Glutamatergic neuron (in vitro differentiated cells): ENCODE measurements at places on chromosomes 13 and 19. TPM values are rescaled to one million over a fixed set of nuclear protein-coding genes. Genes with fewer than 3 reads are reported as not detected.

Gene MBD3L3
- total RNA-seq: 1.3 TPM

Gene ZNF471
- 18.7 TPM for total RNA-seq

Gene SOX1
- total RNA-seq: 0.76 TPM

Gene NKPD1
- 1.2 TPM for total RNA-seq

Gene PRTN3
- total RNA-seq: not detected

Gene IGSF23
- not detected for total RNA-seq

Gene ICAM3
- 2.0 TPM for total RNA-seq

Gene FIZ1
- 26.0 TPM for total RNA-seq

Gene MBD3L2
- 1.5 TPM for total RNA-seq

- no peak overlapping the region for H3K27ac ChIP-seq
- H3K36me3 ChIP-seq: no peaks in the 10 kb centered on the region
- H3K4me3 ChIP-seq: no peak overlapping the region
- DNase-seq: no peak
- H3K27me3 ChIP-seq: no peaks in the 10 kb centered on the region
Measured at GRCh38 chr19:13036366-13036976, 41.2 kb downstream of the NFIX start.

- no peak for DNase-seq
- peaks cover 25% of the 10 kb centered on the region for H3K4me1 ChIP-seq
Measured at GRCh38 chr13:33544308-33544707, 258.8 kb upstream of the STARD13 start.

DNA sequence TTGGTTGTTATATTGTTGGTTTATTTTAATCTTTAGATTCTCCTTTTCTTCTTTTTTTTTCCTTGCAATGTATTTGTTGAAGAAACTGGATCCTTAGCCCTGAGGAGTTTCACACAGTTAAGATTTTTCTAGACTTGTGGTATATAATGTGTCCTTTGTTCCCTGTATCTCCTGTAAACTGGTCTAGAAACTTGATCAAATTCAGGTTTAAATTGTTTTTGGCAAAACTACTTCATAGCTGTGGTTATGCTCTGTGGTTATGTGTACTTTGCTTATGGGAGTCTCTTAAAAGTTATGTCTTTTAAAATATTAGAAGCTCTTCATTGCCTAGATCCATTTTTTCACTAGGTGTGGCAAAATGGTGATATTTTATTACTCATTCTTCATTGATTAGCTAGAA is 3.7 kb upstream of the MTRF1 start:
- DNase-seq: no peak
- no peak overlapping the region for H3K4me3 ChIP-seq
- H3K36me3 ChIP-seq: peaks cover 8% of the 10 kb centered on the region
- no peaks in the 10 kb centered on the region for H3K4me1 ChIP-seq
- H3K27me3 ChIP-seq: peaks cover 1% of the 10 kb centered on the region

GRCh38 chr13:102530751-102531150 is 66.0 kb upstream of the TPP2 start:
- DNase-seq: no peak
- H3K27ac ChIP-seq: no peak overlapping the region
- no peak overlapping the region for H3K4me3 ChIP-seq
- H3K27me3 ChIP-seq: peaks cover 1% of the 10 kb centered on the region
- H3K36me3 ChIP-seq: no peaks in the 10 kb centered on the region
- H3K4me1 ChIP-seq: no peaks in the 10 kb centered on the region

GRCh38 chr19:38713227-38713649 is 31.0 kb downstream of the CAPN12 start:
- no peak overlapping the region for H3K4me3 ChIP-seq
- H3K27ac ChIP-seq: peak overlapping the region; percentile 43
- DNase-seq: no peak
- peaks cover 10% of the 10 kb centered on the region for H3K27me3 ChIP-seq

DNA sequence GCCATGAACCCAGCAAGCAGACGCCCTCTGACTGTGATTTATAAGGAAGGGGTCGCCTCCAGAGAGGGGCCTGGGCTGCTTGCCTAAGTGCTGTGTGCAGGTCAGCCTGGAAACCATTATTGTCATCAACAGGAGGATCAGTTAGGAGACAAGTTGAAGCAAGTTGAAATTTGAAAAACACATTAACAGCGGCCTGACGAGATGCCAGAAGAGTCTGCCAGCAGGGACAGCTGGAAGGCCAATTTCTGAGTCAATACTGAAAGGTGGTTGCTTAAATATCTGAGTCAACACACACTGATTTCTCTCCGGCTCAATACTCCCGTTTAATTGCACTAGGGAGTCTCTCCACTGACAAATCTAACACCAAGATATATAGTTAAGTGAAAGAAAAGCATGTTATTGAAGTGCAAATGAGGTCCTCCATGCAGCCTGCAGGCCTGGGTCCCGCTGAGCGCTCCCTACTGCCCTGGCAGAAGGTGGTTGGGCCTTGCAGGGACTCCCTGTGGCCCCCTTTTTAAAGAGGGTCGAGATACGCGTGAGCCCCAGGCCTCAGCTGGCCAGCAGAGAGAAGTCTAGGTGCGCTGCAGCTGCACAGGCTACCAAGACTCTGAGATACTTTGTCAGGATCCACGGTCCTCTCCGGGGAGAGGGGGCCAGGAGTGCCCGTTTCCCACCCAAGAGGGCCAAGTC is 91.1 kb downstream of the RNASEH2B start:
- DNase-seq: no peak
- peaks cover 43% of the 10 kb centered on the region for H3K4me1 ChIP-seq
- H3K36me3 ChIP-seq: no peaks in the 10 kb centered on the region
- no peak overlapping the region for H3K27ac ChIP-seq
- peaks cover 6% of the 10 kb centered on the region for H3K27me3 ChIP-seq

GRCh38 chr13:38657191-38657590 is 29.7 kb upstream of the FREM2 start:
- H3K27ac ChIP-seq: no peak overlapping the region
- no peak for DNase-seq
- H3K4me3 ChIP-seq: no peak overlapping the region
- H3K27me3 ChIP-seq: peaks cover 2% of the 10 kb centered on the region

DNA sequence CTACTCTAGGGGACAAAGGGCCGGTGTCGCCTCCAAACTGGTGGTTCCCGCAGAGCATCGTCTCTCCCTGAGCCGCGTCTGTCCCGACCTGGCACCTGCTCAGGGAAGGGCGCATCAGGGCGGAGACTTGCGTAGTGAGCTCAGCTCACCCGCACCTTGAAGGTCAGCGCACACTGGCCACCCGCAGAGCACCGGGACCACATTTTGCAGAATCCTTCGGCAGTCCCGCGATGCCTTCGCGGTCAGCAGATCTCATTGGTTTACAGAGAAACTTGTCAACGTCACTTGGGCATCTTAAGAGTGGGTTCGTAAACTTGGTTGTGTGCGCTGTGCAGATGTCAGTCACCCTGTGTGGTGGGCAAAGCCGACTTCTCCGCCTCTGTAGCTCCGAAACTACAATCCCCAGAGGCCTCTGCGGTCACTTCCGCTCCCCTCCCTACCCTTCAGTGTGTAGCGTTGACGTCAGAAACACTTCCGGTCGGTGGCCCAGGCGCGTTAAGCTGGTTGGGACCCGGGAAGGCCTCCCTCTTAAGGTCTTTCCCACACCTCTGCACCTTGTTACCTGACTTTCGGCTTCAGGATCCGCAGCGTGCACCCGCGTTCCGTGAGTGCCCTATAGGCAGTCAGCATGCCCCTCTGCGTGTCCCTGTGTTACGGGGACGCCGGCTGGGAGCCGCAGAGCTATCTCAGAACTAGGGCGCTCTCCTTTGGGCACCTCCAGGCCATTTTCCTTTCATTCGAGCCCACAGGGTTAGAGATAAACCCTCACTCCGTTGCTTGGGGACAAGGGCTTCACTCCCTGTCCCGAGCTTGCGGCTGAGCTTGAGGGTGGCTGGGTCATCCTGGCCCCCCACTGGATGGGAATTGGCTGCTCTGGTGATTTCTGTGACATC is 36.5 kb upstream of the ZNF527 start:
- peak overlapping the region; percentile 93 for H3K27ac ChIP-seq
- H3K27me3 ChIP-seq: peaks cover 1% of the 10 kb centered on the region
- H3K36me3 ChIP-seq: peaks cover 11% of the 10 kb centered on the region
- peak overlapping the region; percentile 98 for H3K4me3 ChIP-seq
- H3K4me1 ChIP-seq: peaks cover 5% of the 10 kb centered on the region

- H3K4me1 ChIP-seq: peaks cover 6% of the 10 kb centered on the region
- H3K36me3 ChIP-seq: no peaks in the 10 kb centered on the region
- no peak overlapping the region for H3K27ac ChIP-seq
- peaks cover 10% of the 10 kb centered on the region for H3K27me3 ChIP-seq
Measured at GRCh38 chr19:4301590-4302242, 473 bp downstream of the TMIGD2 start.

- peaks cover 4% of the 10 kb centered on the region for H3K36me3 ChIP-seq
- H3K27ac ChIP-seq: no peak overlapping the region
- H3K4me3 ChIP-seq: peak overlapping the region; percentile 88
- H3K27me3 ChIP-seq: peaks cover 23% of the 10 kb centered on the region
- DNase-seq: no peak
Measured at GRCh38 chr19:18603958-18604819, 2.4 kb downstream of the CRLF1 start.

GRCh38 chr13:101417043-101417406 is 717 bp upstream of the NALCN start:
- H3K36me3 ChIP-seq: no peaks in the 10 kb centered on the region
- no peak overlapping the region for H3K27ac ChIP-seq
- no peaks in the 10 kb centered on the region for H3K4me1 ChIP-seq
- no peak for DNase-seq
- H3K4me3 ChIP-seq: peak overlapping the region; percentile 87

DNA sequence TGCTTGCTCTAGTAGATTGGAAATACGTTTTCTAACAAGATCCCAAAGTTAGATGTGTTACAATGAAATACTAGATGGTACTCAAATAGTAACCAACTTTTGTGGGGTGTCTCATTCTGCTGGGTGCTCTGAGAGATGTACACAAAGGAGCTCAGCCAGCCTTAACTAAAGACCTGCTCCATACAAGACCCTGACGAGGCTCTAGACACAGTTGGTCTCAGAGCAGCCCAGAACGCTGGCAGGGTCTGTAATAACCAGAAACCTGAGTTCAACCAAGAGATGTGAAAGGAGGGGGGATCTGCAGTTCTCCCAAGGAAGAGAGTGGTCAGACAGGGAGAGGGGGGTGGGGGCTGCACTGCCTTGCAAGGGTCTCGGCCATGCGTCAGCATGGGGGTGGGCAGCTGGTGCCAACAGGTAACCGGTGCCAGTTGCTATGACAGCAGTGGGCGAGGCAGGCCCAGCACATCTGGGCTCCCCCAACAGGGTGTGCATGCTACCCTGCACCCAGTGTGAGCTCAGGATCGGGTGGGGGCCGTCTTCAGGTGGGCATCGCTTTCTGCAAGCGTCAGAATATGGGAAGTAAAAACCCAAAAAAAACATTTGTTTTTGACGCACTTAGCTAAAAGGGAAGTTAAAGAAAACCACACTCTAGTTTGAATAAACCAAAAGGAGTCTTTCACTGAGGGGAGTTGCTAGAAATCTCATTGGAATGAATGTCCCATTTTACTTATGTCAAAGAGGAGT is 68.0 kb upstream of the GPR183 start:
- no peak overlapping the region for H3K27ac ChIP-seq
- H3K36me3 ChIP-seq: peaks cover 8% of the 10 kb centered on the region
- DNase-seq: no peak
- peaks cover 1% of the 10 kb centered on the region for H3K27me3 ChIP-seq

GRCh38 chr13:101109005-101109404 is 307.3 kb downstream of the NALCN start:
- peaks cover 4% of the 10 kb centered on the region for H3K36me3 ChIP-seq
- no peak for DNase-seq
- no peaks in the 10 kb centered on the region for H3K27me3 ChIP-seq
- no peak overlapping the region for H3K4me3 ChIP-seq

DNA sequence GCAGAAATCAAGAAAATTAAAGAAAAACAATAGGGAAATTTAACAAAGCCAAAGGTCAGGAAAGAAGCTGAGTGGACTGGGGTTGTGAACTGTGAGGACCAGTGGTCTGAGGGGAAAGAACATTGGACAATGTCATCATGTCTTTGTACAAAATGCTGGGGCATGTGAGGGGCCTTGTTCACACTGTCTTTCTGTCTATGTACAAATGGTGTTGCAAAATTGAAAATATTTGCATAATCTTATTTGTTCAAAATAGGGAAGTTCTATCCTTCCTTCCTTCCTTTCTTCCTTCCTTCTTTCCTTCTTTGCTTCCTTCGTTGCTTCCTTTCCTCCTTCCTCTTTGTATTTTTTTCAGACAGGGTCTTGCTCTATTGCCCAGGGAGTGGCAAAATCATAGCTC is 79.2 kb upstream of the SCEL start:
- H3K27ac ChIP-seq: no peak overlapping the region
- H3K4me3 ChIP-seq: no peak overlapping the region
- peaks cover 1% of the 10 kb centered on the region for H3K27me3 ChIP-seq
- H3K4me1 ChIP-seq: peaks cover 10% of the 10 kb centered on the region

GRCh38 chr13:30580852-30581502 is 36.7 kb upstream of the USPL1 start:
- H3K4me1 ChIP-seq: no peaks in the 10 kb centered on the region
- DNase-seq: no peak

DNA sequence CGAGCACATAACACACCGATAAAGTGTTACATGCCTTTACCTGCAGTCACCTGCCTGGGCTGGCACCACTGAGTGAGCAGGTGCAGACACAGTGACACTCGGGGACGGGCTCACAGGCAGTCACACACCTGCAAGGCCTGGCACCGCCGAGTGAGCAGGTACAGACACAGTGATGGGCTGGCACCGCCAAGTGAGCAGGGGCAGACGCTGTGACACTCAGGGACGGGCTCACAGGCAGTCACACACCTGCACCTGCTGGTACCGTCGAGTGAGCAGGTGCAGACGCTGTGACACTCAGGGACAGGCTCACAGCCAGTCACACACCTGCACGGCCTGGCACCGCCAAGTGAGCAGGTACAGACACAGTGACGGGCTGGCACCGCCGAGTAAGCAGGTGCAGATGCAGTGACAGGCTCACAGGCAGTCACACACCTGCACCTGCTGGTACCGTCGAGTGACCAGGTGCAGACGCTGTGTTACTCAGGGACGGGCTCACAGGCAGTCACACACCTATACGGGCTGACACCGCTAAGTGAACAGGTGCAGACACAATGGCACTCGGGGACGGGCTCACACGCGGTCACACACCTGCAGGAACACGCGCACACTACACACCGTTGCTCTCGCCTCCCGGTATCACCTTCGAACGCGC is 470 bp downstream of the ZNF835 start:
- peak overlapping the region; percentile 90 for H3K4me3 ChIP-seq
- H3K27ac ChIP-seq: peak overlapping the region; percentile 59
- peaks cover 14% of the 10 kb centered on the region for H3K27me3 ChIP-seq
- H3K36me3 ChIP-seq: peaks cover 3% of the 10 kb centered on the region
- DNase-seq: no peak
- H3K4me1 ChIP-seq: peaks cover 2% of the 10 kb centered on the region

DNA sequence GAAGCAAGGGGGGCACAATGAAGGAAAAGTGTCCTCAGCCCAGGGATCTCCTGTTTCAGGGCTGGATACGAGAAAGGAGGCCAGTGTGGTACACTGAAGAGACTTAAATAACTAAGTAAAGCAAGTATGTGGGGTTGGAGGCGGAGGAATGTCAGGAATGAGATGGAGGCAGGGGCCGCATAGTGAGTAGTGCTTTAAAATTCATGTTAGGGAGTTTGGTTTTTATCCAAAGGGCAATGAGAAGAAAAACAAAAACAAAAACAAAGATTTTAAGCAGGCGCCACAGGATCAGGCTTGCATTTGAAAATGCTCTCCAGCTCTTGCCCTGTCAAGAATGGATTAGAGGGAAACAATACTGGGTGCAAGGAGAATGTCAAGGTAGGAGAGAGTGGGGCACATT is 273.4 kb downstream of the DCLK1 start:
- peaks cover 4% of the 10 kb centered on the region for H3K27me3 ChIP-seq
- DNase-seq: no peak
- H3K4me1 ChIP-seq: peaks cover 10% of the 10 kb centered on the region

- H3K4me3 ChIP-seq: no peak overlapping the region
- H3K4me1 ChIP-seq: peaks cover 2% of the 10 kb centered on the region
- peaks cover 4% of the 10 kb centered on the region for H3K27me3 ChIP-seq
- H3K36me3 ChIP-seq: no peaks in the 10 kb centered on the region
- no peak overlapping the region for H3K27ac ChIP-seq
Measured at GRCh38 chr19:15210323-15210781, 9.6 kb upstream of the NOTCH3 start.
